ENCODE measurements at places on chromosomes 5 and 9. TPM values are rescaled to one million over a fixed set of nuclear protein-coding genes. Genes with fewer than 3 reads are reported as not detected.

Gene TMEM174
- not detected for total RNA-seq

DNA sequence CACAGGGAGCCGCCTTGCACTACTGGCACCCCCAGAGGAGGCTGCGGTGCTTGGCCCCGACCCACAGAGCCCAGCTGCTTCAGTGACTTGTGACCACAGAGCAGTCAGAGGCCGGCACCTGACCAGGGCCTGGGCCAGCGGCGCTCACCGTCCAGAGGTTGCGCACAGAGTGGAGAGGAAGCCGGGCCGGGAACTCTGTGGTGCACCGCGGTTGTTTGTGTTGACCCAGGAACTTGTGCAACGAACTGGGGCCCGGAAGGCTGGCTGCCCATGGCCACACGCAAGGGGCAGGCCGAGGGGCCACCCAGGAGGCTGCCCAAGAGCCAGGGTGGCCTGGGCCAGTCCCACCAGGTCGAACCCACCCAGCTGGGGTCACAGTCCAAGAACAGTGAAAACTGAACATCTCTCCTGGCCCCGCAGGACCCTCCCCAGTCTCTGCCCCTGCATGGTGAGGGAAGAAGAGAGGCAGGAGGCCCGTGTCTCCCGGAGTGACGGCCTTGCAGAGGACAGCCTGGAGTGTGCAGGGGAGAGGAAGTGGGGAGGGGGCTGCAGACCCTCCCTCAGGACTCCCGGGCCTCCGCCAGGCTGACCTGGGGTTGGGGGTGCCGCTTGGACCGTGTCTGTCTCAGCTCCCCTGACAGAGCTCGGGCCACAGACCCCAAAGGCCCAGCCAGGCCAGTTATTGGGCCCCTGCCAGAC lies 42.8 kb upstream of the EGFL7 start:
- peak; percentile 54 for DNase-seq

GRCh38 chr9:7154003-7154619 lies 396.3 kb downstream of the KDM4C start:
- DNase-seq = no peak

- DNase-seq = no peak
Measured at GRCh38 chr5:116409591-116410296, 164.9 kb downstream of the SEMA6A start.

- DNase-seq = peak; percentile 9
Measured at GRCh38 chr5:40441733-40442132, 238.0 kb upstream of the PTGER4 start.

Measured in heart right ventricle (tissue), 16 donors.